PC-3 (cell line): ENCODE measurements at places on chromosomes 13 and 19.

GRCh38 chr13:49481788-49482187, 14.0 kb upstream of the PHF11 start:
- no peak for DNase-seq

DNA sequence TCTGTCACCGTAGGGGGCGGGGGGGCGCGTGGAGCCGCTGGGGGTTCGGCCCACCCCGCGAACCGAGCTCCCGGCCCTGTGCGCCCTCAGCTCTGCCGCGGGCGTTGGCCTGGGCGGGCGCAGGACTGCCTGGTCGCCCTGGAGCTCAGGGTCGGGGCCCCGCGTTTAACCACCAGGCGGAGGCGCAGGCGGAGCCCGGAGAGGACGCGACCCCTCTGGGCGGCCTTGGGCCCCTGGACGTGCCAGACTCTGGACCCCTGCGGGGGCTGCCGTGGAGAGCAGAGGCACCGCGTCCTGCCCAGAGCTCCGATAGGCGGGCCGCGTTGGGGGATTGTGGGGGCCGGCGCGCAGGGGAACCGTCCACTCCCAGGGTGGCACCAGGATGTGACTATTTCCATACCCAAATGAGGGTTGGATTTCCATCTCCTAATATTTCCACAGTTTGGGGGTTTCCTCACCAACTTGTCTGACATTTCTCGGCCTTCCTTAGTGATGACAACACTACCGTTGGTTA, 13.0 kb upstream of the USP29 start:
- DNase-seq = no peak

DNA sequence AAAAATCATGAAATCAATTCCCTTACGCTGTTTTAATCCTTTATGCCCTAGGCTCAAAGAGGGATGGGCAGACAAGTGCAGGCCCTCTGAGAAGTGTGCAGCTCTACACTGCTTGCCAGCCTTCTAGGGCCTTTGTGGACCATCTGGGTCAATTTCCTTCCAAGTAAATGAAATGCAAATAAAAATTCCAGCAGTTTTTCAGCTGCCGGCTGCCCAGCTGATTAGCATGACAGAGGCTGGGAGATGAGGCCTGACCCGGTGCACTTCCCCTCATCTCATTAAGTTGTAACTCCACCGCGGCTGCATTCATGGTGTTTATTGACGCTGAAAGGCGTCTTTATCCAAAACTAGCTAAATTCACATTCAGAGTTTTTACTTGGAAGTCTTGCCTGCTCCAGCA, 47.5 kb upstream of the GSX1 start:
- no peak for DNase-seq

DNA sequence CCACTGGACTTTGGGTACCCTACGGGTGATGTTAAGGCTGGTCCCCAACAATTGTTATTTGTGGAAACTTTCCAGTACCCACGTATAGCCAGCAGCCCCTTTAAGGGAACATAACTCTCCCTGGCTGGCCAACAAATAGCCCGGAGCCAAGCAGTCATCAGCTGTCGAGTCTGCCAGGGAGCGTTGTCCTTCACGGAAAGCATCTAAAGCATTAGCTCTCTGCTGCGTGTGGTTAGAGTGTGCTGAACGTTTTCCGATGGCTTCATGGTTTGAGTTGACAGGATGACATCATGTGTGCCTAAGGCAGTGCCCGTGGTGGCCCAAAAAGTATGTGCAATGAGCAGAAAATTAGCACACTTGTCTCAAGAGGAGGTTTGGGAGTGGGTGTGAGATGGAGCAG, 3.3 kb upstream of the ZNF556 start:
- DNase-seq = no peak

GRCh38 chr19:41861116-41861768, 1.2 kb downstream of the RPS19 start:
- DNase-seq = no peak

GRCh38 chr19:38665950-38666662, 18.7 kb downstream of the ACTN4 start:
- peak; percentile 66 for DNase-seq
